ENCODE measurements at places on chromosomes 16 and 17.

DNA sequence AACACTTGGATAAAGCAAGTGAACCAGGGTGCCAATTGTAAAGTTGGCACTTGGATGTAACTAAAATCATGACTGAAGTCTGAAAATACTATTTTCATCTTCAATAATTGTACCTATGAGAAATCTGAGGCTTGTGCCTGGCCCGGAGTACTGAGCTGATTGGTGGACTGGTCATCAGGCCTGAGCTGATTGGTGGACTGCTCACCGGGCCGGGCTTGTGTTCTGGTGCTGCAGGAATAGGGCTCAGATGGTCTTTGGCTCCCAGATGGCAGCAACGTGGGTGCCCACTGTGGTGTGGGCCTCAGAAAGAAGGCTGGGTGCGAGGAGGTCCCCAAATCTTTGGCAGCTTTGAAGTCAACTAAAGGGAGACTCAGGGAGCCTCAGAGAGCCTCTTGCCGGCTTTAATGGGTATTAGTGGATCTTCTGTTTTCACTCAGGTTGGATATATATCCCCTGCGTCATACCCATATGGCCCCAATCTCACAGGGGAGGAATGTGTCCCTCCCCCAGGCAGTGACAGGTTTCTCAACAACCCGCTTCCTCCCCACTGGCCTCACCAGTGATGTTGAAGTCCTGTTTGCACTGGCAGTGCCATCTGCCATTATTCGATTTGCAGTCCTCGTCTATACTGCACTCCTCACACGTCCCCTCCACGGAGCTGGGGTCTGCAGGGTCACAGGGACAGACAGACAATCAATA lies 4.7 kb downstream of the UMOD start:
- DNase-seq = no peak

GRCh38 chr16:69093974-69094373 lies 11.5 kb upstream of the HAS3 start:
- DNase-seq = no peak

DNA sequence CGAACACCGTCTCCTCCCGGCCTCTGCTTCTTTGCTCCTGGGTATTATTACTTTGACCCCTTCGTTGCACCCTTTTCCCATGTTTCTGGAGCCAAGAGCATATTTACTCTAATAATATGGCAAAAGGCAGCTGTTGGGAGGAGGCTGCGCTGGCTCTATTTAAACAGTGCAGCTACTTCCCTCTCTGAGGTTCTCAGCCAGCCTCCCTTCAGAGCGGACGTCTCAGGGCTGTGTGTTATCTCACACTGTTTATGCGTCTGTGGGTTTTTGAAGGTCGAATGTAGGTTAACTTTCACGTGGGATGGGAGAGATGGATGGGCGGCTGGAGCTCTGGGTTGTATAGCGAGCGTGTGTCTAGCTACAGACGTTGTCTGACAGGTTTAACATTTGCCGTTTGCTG lies 45.3 kb downstream of the COX4I1 start:
- no peak for DNase-seq

DNA sequence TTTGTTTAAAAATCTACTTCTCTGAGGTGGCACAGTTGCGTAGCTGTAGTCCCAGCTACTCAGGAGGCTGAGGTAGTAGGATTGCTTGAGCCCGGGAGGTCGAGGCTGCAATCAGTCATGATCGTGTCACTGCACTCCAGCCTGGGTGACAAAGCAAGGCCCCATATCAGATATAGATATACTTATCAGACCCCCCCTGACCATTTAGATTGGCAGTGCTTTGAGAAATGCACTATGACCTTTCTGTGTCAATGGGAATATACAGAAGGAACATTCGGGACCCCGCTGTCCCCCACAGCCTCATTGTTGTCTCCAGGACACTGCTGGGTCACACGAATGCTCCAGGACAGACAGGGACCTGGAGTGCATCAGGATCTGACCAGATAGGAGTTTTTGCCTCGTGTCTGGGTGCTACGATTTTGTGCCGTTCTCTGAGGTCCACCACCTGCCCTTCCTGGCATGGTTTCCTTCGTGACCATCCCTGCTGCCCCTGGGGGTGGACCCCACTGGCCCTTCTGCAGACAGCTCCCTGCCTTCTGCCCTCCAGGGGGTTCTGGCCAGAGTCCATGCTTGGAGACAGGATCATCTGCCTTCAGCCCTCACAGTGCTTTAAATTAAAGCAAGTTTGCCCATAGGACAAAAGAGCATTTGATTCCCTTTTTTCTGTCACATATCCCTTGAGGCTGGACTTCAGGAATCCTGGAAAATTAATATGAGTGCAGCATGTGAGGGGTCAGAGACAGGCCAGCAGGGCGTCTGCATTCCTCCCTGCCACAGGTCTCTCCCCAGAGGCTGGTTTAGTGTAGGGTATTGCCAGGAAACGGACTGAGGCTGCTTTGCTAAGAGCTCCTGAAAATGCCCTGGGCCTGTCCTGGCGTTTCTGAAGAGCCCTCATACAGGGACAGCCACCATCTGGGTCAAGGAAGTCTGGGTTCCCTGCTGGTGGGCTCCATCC lies 19.3 kb downstream of the PLD6 start:
- no peak for DNase-seq

GRCh38 chr17:13885550-13885949 lies 183.8 kb upstream of the COX10 start:
- no peak for DNase-seq

- DNase-seq = no peak
Observed at GRCh38 chr16:70767377-70768202, 33.4 kb downstream of the VAC14 start.

DNA sequence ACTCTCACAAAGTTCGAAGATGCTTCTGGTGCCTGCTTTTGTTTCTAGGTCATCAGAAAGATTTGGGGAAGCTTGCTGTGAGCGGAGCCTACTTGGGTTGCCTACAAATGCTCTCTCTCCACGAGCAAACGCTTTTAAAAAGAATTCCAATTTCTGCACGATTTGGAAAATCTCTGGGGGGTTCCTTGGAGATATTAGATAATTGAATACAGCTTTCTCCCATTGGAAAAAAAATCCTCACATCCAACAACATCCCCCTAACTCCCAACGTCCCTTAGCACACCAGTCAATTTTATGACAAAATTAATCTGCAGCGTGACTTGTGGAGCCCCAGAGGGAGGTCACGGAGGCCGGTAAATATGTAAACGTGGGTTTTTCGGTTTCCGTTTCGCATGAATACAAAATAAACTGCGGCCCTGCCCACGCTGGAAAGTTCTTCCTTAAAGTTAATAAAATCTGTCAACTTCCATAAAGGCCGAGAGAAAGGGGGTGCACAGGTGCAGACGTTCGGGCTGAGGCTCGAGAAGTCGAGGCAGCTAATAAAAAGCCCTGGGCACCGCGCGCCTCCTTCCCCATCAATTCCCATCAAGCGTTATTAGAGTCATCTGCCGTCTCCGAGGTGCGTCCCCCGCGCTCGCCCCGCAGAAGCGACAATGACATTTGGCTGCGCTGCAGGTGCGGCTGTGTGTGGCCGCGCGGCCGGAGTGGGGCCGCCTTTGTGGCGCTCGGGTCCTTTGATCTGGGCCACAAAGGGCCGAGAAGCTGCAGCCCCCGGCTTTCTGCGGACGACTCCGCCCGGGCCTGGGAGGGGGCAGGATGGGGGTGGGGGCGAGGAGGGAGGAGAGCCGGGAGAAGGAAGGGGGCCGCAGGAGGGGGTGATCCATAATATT lies 37.6 kb downstream of the SALL1 start:
- DNase-seq = no peak

DNA sequence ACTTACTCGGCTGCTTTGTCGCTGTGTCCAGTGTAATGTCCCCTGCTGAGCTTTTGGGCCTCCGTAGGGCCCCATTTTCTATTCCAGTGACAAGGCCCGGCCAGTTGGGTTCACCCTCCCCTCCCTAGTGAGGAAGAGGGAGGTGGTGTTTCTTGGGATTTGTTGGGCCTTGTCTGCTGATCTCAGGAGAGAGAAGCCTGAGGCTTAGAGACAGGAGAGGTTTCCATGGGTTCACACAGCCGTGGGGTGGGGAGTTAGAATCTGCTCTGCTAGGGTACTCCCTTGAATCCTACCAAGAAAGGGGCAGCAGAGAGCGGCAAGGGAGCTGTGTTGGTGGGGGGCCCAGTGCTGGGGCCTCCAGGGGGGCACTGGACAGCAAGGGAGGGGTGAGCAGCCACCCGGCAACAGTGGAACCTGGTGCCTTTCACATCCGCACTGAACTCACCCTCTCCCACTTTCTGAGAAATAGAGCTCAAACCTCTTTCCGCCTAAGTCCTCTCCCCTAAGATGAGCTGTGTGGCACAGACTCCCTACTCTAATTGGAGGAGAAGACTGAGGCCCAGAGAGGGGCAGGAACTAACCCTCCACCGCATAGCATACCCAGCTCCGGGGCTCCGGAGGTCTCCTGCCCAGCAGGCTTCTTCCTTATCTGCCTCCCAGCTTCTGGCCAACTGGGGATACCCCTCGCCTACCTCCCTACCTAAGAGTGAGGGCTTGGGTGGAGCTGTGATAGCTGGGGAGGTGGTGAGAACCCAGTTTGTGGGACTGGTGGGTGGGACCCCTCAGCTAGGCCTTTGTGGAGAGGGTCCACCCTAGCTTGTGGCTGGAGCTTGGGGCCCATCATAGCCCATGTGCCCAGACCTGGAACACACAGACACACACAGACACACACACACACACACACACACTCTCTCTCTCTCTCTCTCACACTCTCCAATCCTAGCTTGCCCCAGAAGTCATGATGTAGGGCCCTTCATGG lies 6.8 kb downstream of the TBKBP1 start:
- DNase-seq = no peak

DNA sequence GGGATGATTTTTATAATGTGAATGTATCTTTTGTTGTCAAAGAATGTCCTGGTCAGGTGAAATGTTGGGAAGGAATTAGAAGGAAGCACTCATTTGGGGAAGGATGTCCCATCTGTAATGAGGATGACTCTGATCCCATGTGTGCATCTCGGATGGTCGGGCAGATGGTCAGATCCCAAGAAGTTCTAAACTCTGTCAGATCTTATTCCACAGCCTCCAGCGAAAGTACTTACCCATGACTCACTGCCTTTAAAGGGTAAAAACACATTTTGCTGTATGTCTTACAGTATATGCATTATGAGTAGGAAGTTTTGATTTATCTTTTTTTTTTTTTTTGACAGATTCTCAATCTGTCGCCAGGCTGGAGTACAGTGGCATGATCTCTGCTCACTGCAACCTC lies 548 bp upstream of the KRTAP4-11 start:
- no peak for DNase-seq

DNA sequence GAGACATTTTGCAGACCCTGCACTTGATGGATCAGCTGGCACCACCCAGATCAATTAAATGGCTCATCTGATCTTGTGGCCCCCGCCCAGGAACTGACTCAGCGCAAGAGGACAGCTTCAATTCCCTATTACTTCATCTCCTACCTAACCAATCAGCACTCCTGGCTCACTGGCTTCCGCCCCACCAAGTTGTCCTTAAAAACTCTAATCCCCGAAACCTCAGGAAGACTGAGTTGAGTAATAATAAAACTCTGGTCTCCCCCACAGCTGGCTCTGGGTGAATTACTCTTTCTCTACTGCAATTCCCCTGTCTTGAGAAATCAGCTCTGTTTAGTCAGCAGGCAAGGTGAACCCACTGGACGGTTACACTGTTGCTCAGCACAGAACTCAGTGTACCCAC lies 23.6 kb downstream of the SPPL2C start:
- DNase-seq = no peak

DNA sequence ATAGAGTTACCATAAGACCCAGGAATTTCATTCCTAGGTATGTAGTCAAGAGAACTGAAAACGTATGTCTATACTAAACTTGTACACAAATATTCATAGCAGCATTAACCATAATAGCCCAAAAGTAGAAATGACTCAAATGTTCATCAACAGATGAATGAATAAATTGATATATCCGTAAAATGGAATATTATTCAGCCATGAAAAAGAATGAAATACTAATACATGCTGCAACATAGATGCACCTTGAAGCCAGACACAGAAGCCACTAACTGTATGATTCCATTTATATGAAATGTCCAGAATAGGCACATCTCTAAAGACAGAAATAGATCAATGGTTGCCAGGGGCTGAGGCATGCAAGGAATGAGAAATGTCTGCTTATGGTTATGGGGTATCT lies 484.1 kb downstream of the SLC39A11 start:
- no peak for DNase-seq

GRCh38 chr16:55002419-55002818 lies 71.8 kb downstream of the IRX5 start:
- DNase-seq = no peak

- DNase-seq = peak; percentile 11
Observed at GRCh38 chr16:47705266-47705665, 244.1 kb downstream of the PHKB start.

- DNase-seq = no peak
Observed at GRCh38 chr17:45732926-45733505, 51.1 kb upstream of the CRHR1 start.

DNA sequence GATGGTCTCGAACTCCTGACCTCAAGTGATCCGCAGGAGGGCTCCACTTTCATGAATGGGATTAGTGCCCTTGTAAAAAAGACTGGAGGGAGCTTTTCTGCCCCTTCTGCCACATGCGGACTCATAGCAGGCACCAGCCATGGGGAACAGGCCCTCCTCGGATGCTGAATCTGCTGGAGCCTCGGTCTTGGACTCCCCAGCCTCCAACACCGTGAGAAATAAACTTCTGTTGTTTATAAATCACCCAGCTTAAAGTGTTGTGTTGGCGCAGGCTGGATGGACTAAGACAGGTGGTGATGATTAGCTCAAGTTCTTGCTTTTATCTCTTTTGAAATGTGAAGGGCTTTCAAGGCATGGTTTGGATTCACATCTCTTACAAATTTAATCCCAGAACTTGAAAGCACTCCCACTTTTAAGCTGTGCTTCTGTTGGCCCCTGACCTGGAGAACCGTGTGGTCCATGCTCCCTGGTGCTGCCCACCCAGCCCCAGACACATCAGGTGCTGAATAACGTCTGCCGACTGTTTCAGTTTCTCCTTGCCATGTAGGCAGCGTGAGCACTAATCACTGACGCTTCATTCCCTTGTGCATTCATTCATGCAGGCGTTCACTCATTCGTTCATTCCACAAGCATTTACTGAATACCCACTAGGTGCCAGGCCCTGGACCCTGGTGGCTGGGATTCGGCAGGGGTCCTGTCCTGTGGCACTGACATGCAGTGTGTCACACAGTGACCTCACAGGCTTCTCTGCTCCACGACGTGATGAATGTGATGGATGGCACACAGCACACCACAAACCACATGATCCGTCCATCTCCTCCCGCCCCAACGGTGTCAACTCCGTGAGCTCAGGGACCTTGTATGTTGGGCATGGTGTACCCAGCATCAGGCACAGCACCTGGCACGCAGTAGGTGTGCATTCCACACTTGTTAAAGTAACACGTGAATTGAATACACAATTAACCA lies 8.9 kb downstream of the CIBAR2 start:
- no peak for DNase-seq

All from right kidney (tissue), 9 donors.